Effector CD4-positive, alpha-beta T cell (primary cell): ENCODE measurements at places on chromosomes 5 and 9.

GRCh38 chr9:9791611-9792010, 821.2 kb downstream of the PTPRD start:
- DNase-seq, result no peak

- DNase-seq, result no peak
Observed at GRCh38 chr5:77498952-77499351, 6.8 kb upstream of the WDR41 start.

DNA sequence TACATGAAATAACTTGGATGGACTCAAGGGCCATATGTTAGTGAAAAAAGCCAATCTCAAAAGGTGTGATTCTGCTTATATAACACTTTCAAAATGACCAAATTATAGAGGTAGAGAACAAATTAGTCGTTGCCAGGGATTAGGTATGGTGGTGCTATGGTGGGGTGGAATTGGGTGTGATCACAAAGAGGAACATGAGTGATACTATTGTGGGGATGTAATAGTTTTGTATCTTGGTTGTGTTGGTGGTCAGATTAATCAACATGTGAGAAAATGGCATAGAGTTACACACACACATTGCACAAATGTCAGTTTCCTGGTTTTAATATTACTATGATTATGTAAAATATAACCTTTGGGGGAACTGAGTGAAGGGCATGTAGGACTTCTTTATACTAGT, 31.9 kb downstream of the CAMK4 start:
- no peak for DNase-seq

GRCh38 chr5:137648361-137648760, 87.5 kb downstream of the KLHL3 start:
- DNase-seq, result no peak
